ENCODE measurements at places on chromosomes 6 and 20.
A peak's percentile ranks its signal among the peaks of the same experiment; 100 is the strongest.

- no peak for DNase-seq
Measured at GRCh38 chr6:87976616-87977015, 71.0 kb upstream of the SPACA1 start.

GRCh38 chr6:160007611-160008010 lies 38.7 kb downstream of the IGF2R start:
- no peak for DNase-seq

- DNase-seq, result peak; percentile 89
Measured at GRCh38 chr6:31568537-31568961, 3.5 kb upstream of the LTA start.

- no peak for DNase-seq
Measured at GRCh38 chr6:965343-965742, 272.4 kb upstream of the EXOC2 start.

GRCh38 chr6:35449287-35449881 lies 2.8 kb upstream of the FANCE start:
- peak; percentile 80 for DNase-seq

All from CD4-positive, alpha-beta T cell treated with Interleukin-10 for 1 hour (primary cell).